ENCODE measurements at places on chromosomes 12 and 14.

DNA sequence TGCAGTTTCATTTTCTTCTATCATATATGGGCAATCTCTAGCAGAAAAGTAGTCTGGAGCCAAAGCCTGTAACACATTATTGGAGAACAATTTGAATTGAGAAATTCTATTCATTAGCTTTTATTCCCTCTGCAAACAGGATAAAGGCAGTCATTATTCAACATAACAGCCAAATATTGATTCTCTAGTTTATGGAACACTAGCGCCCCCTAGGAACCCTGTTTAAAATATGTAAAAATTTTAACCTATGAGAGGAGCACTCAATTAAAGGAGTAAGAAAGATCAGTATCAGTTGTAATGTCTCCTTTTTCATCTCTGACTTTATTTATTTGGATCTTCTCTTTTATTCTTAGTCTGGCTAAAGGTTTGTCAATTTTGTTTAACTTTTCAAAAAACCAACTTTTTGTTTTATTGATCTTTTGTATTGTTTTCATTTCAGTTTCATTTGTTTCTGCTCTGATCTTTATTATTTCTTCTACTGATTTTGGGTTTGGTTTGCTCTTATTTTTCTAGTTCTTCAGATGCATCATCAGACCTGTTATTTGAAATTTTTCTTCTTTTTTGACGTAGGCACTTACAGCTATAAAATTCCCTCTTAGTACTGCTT lies 4.8 kb upstream of the LMNTD1 start:
- DNase-seq: no peak

DNA sequence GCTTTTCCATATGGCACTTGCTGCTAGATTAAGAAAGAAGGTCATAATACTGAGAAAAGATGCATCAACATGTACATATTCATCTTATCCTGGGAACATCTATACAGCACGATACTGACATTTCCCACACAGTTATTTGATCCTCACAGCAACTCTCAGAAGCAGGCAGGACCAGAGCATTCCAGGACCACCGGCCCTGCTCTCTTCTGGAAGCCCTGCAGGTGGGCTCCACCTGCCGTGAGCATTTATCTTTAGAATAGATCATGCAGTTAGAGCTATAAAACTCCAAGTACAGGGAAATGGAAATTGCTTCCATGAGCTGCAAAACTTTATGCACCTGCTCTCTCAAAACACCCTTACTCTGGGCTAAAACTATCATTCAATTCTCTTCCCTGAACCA lies 5.5 kb upstream of the BDKRB1 start:
- peak; percentile 6 for DNase-seq

DNA sequence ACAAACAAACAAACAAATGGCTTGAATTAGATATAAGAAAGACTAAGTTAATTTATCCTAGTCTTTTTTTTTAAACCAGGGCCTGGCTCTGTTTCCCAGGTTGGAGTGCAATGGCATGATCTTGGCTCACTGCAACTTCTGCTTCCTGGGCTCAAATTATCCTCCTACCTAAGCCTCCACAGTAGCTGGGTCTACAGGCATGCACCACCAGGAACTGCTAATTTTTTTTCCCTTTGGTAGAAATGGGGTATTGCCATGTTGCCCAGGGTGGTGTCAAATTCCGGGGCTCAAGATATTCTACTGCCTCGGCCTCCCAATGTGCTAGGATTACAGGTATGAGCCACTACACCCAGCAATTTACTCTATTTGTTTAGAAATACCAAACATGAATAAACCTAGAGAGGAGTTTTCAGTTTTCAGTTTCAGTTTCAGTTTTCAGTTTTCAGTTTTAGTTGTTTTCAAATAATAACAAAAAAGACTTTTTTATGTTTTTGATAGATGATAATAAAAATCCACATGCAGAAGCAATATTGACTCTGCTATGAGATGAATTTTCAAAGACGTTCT lies 817.0 kb downstream of the FLRT2 start:
- no peak for DNase-seq

DNA sequence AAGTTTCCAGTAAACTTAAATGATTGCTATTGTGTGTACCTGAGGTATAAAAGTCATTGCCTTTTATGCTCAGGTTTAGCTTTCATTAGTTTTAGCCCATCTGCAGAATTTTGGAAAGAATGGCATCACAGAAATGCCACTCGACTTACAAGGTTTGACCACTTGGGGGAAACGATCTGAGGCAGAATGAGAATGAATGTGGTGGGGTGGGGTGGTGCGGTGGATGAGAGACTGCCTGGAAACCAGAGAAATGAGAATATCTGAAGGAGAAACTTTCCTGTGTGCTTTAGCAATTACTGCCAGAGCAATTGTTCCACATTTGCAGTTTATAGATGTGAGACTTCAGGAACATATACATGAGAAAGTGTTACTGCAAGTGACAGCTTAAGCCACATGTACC lies 225.4 kb upstream of the PDE3A start:
- no peak for DNase-seq

- DNase-seq: no peak
These were observed 20.8 kb downstream of the VRK1 start for GRCh38 chr14:96817750-96818666.

DNA sequence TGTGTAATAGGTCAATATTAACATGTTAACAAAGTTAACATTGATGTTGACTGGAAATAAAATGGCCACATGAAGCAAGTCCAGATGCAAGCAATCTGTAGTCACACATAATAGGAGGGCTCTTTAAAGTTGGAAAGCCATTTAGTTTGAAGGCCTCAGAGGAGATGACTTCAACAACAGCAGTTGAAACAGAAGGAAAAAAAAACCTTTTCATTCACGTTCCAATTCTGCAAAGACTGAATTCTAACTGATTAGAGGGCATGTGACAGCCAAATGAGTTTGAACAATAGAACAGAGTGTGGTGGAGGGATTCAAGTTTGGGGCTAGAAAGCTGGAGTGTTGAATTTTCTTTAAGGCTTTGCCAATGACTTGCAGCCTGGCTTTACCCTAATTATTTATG lies 41.5 kb upstream of the DAAM1 start:
- DNase-seq: no peak

GRCh38 chr12:93130366-93131054 lies 201.4 kb upstream of the EEA1 start:
- DNase-seq: no peak

DNA sequence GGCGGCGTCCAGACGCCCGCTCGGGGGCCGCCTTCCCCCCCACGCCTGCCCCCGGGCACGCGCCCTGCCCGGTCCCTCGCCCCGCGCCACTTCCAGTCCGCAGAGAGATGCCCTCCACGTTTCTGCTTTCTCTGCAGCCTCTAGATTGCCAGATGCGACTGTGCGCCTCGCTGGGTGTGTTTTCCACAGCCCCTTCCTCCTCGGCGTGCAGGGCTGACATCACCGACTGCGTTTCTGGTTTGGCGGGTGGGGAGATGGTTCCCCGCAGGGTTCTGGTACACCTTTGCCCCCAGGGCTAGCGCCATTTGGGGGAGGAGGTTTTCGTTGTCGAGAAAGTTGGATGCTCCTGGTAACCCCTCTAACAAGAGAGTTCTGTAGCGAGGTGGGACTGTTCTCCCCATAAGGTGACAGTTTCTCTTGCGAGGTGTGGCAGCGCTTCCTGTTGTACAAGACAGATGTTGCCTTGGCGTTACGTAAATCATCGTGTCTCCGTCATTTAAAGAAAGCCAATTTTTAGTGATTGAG lies 1.5 kb downstream of the CALM1 start:
- DNase-seq: peak; percentile 92

DNA sequence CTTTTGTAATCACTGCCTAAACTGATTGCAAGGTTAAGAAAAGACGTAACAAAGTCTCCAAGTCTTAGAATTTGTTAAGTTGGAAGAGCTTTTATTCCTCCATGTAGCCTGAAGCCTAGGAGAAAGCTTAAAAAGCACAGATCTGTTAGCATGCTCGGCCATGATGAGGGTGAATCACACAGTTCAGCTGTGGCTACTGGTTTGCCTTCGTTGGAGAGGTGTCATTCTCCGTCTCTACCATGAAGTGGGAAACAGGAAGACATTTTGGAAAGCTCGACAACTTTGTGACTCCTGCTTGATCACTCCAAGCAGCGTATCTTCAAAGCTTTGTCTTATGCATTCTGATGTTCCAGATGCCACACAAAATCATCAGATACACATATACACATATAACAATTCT lies 27.1 kb downstream of the DCP1B start:
- no peak for DNase-seq

DNA sequence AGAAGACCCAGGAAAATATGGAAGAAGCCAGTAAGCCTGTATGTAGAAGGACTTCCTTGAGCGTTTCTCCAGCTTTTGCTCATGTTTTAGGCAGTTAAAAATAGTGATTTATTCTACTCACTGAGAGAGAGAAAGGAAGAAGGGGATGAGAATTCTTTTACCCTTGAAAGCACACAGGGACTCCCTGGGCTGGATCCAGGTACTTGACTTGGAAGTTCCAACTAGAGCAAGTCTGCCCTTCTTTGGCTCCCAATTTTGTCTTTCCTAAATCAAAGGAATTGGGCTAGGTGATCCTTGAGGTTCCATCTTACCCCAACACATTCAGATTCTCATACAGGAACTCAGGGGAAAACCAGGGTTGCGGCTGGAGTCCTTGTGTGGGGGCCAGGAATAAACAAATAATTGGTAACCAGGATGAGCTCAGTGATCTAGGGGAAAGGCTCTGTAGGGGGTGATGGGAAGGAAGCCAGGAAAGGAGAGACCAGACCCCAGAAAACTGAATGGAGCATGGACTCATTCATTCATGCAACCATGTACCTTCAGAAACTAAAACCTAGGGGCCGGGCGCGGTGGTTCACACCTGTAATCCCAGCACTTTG lies 11.5 kb upstream of the ITGA5 start:
- DNase-seq: no peak

All from spleen (tissue), 13 donors.